ENCODE measurements at places on chromosomes 16 and 17.

DNA sequence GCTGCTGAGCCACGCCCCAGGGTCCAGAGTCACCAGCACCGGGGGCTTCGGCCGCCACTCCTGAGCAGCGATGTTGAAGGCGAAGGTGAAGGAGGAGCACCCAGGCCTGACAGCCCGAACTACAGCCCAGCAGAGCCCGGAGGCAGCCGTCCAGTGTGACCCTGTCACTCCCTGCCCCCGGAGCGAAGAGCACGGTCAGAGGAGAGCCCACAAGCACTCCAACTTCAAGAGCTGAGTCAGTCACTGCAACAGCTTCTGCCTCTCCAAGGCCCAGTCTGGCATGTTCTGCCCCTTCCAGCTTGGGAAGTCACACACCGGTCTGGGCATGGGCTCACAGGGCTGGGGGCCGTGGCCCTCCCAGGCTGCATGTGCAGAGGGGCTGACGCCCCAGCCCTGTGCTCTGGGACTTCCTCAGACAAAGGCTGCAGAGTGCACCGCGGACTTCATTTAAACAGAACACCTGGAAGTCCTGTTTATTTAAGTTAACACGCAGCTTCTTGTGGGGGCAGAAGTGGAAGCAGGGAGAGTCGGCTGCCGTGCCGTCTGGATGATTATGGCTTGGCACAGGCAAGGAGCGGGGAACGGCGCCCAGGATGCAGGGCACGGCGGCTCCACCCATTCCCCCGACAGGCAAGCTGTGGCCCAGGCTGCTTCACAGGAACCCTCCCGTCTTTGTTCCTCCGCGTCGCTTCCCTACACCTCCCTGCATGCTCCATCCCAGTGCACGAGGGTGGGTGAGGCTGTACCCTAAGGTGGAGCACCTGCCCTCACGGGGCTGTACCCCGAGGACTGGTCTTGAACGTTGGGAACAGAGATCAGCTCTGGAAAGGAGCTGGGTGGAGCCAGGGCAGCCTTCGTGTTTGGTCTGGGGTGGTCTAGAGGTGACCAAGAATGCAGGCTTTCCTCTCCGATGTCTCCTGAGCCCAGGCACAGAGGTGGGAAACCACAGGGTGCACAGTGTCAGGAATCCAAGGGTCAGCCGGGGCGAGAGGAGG lies 68.9 kb upstream of the METRNL start:
- no peak for DNase-seq

- no peak for DNase-seq
Observed at GRCh38 chr17:2250140-2251095, 53.2 kb downstream of the SMG6 start.

GRCh38 chr17:43449470-43450248 lies 34.1 kb upstream of the DHX8 start:
- no peak for DNase-seq

GRCh38 chr16:68228652-68229051 lies 7.3 kb downstream of the ESRP2 start:
- DNase-seq, result no peak

DNA sequence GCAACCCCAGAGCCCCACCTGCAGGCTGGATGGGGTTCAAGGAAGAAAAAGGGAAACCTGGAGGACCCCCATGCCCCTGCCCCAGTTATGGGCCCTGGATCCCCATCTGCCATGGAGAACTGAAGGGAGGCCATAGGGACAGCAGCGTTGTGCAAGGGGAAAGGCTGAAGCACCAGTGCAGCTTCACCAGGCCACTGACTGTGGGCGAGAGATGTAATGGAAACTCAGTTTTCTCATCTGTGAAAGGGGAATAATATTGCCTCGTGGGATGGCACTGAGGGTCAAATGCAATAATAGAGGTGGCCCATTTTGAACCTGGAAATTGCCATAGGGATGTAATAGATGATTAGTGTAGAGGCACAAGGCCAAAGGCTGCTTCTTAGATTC lies 9.9 kb upstream of the TSPOAP1 start:
- DNase-seq, result no peak

- no peak for DNase-seq
Observed at GRCh38 chr17:57370619-57371018, 114.3 kb downstream of the MSI2 start.

DNA sequence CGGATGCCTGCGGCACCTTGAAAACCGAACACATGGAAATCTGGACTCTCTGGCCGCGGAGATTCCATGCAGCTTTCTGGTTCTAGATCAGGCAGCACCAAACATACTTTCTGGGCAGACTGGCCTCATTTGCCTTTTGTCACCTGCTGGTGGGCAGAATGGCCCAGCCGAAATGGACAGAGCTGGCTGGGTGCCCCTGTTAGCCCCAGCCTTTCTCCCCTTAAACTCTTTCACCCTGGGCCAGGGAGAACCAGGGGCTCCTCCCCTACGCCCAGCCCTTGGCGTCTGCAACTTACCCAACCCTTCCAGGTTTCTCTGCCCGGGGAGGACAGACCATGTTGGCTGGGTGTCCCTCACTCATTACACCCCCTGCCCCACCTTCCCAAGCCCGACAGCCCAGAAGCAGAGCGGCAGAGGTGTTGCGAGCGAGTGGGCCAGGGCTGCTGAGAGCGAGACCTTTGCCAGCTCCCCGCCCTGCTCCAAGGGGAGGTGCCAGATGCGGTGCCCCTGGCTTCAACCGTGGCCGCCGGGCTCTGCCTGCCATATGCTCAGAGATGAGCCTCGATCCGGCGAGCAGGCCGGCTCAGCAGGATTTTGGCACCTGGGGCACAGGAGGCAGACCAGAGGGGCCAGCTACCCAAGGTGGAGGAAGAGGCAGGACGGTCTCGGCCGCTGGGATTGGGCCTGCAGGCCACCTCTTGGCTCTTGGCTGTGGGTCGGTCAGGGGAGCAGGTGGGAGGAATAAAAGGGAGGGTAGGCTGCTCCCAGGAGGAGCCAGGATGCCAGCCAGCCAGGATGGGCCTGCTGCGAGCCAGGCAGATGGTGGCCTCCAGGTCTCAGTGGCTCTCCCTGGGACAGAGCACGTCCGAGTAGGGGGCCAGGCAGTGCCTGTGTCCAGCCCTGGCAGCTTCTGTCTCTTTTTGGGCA lies 191.3 kb downstream of the NTN1 start:
- no peak for DNase-seq

DNA sequence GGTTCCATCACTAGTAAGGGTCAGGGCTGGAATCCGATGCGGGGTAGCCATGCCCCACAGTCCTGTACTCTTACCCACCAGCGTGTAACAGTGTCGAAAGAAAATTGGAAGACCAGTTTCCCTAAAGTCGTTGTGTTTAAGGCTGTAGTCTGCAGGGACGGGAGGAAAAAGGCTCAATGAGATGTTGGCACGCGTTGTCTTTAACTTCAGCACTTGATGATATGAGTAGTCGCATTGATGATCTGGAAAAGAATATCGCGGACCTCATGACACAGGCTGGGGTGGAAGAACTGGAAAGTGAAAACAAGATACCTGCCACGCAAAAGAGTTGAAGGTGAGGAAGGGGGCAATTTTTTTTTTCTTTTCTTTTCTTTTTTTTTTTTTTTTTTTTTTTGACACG lies 1.3 kb downstream of the HSBP1 start:
- DNase-seq, result no peak

DNA sequence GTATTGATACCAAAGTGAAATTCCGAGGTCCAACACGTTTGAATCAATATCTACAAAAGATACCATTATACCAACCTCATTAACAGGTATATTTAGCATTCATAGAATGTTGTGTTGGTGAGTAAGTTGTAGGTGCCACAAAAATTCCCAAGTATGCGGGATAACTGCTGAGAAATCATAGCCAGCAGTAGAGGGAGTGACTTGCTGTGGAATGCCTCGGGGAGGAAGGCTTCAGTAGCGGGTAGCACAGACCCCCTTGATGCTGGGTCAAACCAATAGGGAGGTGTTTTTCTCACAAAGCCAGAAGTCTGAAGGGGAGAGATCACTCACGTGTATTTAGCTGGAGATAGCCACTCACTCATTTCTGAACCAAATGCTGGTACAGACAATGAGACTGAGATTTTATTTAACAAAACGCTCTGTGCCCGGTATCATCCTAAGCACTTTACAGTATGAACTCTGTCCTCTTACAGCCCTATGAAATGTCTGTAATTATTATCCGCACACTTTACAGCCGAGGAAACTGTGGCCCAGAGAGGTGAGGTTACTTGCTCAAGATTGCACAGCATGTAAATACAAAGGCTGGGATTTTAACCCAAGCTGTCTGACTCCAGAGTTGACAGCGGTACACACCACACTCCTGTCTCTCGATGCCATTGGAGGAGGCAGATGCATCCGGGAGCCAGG lies 23.1 kb downstream of the HSBP1 start:
- DNase-seq, result no peak

DNA sequence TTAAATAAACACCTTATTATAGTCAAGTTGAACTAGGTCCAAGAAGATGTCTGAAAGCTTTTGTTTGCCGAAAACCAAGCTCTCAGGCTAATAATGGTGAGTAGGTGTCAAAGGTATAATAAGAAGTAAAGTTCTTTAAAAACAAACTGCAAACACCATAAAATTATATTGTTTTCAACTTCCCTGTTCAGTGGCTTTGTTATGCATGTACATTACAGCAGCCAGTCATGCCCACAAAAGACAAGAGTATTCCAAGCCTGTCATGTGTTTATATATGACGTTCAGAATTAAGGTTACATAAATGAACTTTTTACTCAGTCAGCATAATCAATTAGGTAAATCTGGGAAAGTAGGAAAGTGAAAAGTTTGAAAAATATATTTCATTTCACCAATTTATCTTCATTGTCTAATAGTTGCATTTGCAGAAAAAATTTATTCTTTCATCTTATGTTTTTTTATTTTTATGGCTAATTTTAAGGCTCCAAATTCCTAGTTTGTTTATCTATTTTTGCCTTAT lies 928.7 kb upstream of the SOX9 start:
- DNase-seq, result no peak

GRCh38 chr17:79273660-79274059 lies 199.0 kb downstream of the ENGASE start:
- no peak for DNase-seq

DNA sequence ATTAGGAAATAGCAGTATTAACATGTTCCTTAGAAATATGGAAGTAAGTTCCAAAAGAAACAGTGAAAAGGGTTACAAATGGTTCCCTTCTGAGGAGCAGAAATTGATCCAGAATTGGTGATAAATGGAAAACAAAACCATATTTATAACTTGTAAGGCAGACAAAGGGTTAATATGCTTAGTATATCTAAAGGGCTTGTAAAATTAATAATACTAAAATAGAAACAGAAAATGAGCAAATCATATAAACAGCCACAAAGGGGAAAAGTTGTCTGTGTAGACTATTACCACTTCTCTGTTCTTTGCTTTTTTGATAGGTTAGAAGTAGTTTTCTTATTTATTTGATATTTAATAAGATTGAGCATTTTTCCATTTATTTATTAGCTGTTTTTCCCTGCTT lies 64.4 kb downstream of the NFATC3 start:
- no peak for DNase-seq

- DNase-seq, result no peak
Observed at GRCh38 chr16:1745900-1746692, 25.2 kb downstream of the NME3 start.

GRCh38 chr17:2375406-2375805 lies 25.5 kb downstream of the MNT start:
- DNase-seq, result no peak

DNA sequence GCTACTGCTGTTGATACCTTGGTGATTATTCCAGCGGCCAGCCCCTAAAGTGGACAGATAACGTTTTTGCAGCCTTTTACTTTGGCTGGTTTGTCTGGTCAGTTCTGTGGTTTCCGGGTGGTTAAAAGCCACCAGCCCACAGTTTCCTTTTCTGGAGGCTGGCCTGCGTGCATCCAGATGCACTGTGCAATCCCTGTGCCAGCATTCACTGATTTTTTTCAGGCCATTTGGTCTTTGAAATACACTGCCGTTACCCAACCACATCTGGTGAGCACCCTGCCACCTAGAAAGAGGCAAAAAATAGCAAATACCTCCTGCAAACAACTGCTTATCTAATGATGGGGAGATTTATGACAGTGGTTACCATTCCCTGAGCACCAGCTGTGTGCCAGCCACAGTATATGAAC lies 797 bp downstream of the NUDT7 start:
- DNase-seq, result peak; percentile 12

- no peak for DNase-seq
Observed at GRCh38 chr17:40866838-40867237, at the start of gene KRT12. KRT12 (minus strand) TSS chr17:40867223; CDS start chr17:40867186, 37 bp downstream.

GRCh38 chr17:77356109-77356689 lies 215.4 kb downstream of the SEC14L1 start:
- DNase-seq, result peak; percentile 35

- DNase-seq, result no peak
Observed at GRCh38 chr16:52548261-52549010, 1.5 kb upstream of the TOX3 start.

- no peak for DNase-seq
Observed at GRCh38 chr17:74455025-74455545, 11.3 kb upstream of the CD300A start.
